ENCODE measurements at places on chromosomes 16 and 17.

GRCh38 chr17:3740611-3741073 lies 16.9 kb downstream of the HASPIN start:
- no peak for DNase-seq

DNA sequence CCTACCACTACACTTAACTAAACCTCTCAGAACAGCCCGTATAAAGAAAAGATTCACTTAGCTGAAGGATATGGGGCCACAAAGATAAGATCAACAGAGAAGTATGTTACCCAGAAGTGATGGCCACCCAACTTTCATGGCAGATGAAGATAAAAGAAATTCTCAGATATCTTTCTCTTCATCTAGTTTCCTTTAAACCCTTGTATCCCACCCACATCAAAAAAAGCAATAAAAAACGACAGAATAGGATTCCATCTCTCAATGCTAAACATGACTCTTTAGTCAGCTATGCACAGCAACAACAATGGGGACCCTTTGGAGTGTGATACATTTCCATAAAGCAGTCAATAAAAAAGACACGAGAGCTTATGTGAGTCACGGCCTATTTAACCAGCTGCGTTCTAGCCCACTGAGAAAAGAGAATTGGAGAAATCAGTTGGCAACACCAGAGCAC lies 86.6 kb downstream of the SNX11 start:
- DNase-seq: peak; percentile 97

DNA sequence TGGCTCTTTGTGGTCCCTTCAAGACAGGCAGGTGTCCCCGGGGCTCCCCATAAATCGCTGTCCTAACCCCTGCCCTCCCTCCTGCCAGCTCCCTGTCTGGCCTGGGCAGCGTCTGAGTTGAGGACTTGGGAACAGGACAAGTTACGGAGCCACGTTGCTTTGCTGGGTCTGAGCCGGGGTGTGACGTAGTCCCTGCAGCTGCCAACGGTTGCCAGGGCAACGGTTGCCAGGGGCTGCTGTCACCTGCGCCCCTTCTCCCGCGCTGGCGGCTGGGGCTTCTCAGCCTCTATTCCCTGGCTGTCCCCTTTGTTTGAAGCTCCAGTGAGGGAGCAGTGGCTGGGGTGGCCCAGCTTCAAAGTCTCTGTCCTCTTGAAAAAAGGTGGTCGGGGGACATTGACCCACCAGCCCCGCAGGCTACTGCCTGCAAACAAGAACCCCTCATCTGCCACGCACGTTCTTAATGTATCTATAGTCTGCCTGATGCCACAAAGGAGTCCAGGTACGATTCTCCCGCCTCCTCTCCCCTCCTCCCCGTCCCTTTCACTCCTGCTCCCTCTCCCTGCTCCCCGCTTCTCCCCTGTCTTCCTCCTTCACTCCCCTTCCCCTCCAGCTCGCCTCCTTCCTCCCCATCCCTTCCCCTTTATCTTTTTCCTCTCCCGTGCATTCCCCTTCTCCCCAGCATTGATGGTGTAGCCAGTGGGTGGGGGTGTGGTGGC lies 10.9 kb downstream of the ADGRG1 start:
- no peak for DNase-seq

- DNase-seq: peak; percentile 65
Measured at GRCh38 chr17:17077861-17078732, 35.8 kb downstream of the MPRIP start.

DNA sequence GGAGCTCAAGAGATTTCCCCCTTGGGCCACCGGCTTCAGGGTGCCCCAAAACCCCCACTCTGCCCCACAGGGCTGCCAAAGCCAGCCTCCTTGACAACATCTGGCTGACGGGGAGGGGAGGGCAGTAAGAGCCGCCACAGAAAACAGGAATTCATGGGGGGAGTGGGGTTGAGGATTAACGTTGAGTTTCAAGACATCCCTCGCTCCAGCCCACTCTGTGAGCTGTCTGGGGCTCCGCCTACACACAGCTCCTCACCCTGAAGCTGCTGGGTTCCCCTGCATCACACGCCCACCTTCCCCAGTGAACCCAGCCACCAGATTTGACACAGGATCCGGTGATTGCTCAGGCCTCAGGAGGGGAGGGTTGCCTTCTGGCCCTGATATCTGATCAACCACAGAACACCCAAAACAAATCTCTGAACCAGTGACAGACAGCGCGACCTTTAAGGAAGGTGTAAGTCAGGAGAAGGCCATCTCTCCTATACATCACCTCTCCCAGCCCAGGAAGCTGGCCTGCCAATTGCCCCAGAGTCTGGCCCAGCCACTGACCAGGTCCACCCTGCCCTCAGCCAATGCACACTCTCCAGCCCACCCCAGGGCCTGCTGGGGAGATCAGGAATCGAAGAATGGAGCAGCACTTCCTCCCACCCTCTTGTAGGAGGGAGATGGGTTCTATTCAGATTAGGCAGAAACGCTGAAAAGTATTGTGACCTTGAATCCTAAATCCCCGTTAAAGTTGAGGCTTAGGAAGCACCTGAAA lies 132.1 kb downstream of the CLEC16A start:
- no peak for DNase-seq

DNA sequence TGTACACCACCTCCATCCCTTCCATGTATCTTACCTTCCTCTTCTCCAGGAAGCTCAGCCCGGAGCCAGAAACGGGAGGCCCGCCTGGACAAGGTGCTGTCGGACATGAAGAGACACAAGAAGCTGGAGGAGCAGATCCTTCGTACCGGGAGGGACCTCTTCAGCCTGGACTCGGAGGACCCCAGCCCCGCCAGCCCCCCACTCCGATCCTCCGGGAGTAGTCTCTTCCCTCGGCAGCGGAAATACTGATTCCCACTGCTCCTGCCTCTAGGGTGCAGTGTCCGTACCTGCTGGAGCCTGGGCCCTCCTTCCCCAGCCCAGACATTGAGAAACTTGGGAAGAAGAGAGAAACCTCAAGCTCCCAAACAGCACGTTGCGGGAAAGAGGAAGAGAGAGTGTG lies 756 bp upstream of the MVP start:
- no peak for DNase-seq

DNA sequence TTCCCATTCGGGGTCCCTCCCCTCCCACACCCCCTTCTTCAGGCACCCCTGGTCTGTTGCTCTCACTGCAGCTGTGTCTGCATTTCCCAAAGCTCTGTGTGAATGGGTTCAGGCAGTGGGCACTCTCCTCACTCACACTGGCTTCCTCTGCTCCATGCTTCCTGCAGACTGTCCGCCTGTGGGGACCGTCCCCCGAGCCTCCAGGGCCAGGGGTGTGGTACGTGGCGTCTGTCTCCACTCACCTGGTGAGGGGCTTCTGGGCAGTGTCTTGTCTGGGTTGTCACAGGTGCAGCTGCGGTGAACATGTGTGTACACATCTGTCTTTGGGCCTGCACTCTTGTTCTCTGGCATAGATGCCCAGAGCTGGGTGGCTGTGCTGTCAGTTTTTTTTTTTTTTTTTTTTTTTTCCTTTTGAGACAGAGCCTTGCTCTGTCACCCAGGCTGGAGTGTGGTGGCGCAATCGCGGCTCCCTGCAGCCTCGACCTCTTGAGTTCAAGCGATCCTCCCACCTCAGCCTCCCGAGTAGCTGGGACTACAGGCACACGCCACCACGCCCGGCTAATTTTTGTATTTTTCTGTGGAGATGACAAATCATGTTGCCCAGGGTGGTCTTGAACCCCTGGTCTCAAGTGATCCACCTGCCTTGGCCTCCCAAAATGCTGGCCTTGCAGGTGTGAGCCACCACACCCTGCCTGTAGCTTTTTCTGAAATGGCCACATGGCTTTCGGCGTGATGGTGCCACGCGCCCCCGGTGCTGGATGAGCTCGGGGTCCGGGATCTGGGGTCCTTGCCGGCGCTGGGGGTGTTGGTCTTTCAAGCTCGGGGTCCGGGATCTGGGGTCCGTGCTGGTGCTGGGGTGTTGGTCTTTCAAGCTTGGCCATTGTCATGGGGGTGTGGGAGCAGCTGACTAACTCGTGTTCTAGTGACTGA lies 56.5 kb upstream of the ZNF750 start:
- no peak for DNase-seq

GRCh38 chr16:86974120-86974519 lies 343.1 kb downstream of the C16orf95 start:
- no peak for DNase-seq

DNA sequence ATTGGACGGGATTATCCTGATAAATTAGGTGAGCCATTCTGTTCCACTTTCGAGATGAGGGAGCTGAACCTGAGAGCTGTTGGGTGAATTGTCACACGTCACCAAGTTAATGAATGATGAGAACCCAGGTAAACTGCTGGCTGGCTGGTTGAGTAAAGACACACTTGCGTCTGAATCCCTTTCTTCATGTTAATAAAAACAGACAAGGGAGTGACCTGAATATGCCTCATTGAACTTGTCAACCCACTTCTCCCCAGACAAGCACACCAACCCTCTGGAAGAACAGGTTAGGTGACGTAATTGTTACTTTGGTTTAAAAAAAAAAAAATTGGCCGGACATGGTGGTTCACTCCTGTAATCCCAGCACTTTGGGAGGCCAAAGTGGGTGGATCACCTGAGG lies 400.9 kb upstream of the CDH5 start:
- peak; percentile 79 for DNase-seq

DNA sequence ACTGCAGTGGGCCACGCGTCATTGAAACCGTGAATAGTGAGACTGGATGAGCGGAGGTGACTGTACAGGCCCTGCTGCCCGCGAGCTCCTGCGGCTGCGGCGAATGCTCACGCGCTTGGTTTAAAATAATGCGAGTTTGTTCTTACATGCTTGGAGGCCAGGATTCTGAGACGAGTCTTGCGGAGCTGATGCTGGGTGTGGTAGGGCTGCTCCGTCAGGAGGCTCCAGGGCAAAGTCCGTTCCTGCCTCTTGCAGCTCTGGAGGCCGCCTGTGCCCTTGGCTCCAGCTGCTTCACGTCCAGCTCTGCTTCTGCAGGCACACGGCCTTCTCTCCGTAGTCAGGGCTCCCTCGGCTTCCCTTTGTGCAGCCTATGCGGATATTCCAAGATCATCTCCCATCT lies 9.5 kb downstream of the ACSF3 start:
- no peak for DNase-seq

DNA sequence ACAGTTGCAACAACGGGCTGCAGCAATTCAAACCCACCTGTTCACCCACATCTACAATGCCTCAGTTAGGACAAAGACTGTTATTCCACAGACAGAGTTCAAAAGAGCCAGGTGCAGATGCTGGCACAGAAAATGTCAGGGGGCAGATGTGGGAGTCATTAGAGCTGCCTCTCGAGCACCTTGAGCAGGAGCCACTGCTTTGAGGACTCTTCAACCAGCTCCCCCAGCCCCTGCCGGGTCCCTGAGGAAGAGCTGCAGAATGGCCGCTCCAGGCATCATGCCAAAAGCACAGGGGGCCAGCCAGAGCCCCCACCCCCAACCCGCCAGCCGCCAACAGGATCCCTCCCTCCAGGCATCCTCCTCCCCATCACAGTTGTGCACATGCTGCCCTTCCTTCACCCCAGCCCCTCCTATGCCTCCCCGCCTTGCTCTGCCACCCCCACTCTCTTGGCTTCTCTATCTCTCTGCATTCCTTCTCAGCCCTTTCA lies 20.8 kb downstream of the C17orf67 start:
- DNase-seq: no peak

DNA sequence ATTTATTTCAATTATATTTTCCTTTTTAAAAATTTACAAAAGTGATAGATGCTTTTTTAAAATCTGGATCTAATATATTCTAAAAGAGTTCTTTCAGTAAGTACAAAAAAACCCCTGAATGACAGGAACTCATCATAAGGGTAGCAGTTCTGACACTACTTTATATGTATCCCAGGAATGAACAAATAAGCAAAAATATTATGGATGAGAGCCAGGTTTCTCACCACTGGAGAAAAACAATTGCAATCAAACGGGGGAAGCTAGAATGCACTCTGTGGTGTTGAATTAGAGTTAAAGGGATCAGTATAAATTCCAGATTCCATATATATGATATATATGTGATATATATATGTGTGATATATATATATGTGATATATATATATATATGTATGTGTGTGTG lies 23.2 kb upstream of the NDRG4 start:
- no peak for DNase-seq

DNA sequence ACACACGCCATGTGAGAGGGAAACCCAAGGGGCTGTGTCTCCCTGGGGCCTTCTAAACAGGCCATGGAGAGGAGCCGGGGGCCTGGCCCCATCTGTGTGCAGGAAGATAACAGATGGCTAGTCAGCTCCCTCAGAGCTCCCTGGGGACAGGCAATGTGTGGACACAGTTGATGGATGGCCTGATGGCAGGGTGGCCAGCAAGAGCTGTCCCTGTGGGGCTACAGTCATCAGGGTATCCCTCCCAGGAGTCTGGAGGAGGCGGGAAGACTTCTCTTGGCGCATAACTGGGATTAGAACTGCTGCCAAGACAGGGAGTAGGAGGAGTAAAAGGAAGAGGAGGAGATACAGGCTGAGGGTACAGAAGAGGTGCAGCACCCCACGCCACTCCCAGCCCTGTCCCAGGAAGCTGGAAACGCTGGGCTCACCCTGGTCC lies 17.3 kb downstream of the MYO18A start:
- DNase-seq: no peak

- DNase-seq: no peak
Measured at GRCh38 chr16:27259710-27260109, 8.9 kb downstream of the NSMCE1 start.

DNA sequence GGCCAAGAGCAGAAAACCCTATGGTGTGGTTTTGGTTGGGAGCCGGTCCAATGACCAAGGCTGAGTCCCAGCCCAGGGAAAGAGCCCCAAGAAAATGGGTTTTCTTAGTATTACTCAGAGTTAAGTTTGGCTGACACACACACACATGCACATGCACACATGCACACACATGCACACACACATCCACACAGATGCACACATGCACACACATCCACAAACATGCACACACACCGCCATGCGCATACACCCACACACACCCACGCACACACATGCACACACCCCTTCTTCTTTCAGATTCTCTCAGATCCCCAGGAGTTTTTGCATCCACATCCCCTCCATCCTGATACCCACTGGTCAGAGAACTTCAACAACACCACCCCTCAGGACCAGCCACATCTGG lies 9.1 kb downstream of the ABCC12 start:
- no peak for DNase-seq

GRCh38 chr16:9836118-9836736 lies 346.0 kb downstream of the GRIN2A start:
- peak; percentile 25 for DNase-seq

- DNase-seq: no peak
Measured at GRCh38 chr17:8611137-8611536, 19.4 kb downstream of the MYH10 start.
